ENCODE measurements at places on chromosomes 11 and 22.

- no peak for DNase-seq
Observed at GRCh38 chr11:113553235-113553634, 78.0 kb upstream of the DRD2 start.

DNA sequence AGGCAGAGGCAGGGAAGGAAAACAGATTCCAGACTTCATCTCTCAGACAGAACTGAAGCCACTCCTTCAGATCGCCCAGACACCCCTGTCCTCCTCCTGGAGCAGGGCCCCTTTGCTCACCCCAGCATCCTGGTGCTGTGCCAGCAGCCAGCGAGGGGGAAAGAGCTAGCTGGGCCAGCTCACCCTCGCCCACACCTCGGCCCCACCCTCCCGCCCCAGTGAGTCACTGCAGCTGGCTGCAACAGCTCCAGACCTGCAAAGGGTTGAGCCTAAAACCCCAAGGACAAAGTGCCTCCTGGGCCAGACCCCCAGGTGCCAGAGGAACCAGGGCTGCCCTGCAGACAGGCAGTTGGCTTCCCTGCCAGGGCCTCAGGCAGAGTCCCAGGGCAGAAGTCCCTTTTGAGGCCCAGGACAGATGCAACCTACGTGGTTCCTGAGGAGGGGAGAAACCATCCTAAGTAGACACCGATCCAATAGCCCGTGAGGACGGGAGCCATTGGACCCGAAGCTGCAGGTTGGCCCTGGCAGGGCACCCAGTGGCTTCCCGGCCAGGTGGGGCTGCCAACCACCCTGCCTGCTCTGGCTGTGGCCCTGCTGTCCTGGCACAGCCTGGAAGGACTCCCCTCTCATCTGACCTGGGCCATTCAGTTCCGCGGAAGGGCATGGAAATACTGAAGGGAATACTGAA lies 7.2 kb downstream of the AHNAK start:
- DNase-seq = no peak

DNA sequence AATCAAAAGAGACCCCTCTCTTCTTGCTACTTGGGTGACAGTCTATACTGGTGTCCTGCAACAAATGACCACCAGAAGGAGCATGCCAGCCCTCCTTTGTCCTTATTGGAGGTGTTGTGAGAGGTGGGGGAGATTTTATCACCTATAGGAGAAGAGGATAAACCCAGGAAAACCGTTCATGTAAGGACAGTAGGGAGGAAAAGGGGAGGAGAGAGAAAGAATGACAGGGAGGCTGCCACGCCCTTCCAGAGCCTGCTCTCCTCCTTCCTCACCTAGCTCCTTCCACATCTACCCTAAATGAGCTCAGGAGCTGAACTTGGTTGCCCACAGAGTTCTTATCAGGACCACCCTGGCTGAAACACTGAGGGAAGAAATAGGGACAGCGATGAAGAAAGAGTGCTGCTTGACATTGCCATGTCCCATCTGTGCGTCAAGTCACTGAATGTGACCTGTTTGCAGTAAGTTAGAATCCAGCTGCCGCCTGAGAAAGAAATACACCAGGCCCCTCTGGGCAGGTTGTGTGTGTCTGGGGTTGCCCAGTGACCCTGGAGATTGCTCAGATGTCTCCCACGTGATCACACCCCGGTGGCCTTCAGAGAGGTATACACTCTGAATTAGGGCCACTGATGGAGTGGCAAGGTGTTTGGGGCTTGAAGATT lies 40.4 kb upstream of the ETS1 start:
- no peak for DNase-seq

GRCh38 chr22:43923191-43923590 lies 414 bp upstream of the PNPLA3 start:
- no peak for DNase-seq

DNA sequence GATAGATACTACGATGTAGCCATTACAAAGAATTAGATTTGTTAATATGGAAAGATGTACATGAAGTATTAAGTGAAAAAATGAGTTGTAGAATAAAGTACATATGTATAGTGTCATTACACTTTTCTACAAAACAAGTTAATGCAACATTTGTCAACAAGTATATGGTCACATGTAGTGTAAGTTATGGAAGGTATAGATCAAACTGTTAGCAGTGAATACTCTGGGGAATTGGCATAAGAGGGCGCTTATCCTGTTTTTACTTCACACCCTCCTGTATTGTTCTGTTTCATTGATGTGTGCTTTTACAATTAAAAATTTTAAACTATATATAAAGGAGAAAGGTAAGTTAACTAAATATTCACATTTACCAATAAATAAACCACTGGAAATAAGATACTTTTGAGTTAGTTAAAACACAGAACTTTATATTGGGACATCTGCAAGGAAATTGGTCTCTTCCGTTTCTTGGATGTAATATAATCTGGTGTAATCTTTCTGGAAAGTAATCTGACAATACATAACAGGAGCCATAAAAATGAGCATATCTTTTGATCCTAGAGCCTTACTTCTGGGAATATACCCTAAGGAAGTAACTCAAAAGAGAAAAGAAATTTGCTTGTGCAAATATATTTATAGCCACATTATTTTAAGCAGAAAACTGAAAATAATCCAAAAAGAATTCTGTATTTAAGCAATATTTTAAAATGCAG lies 34.5 kb downstream of the CSTPP1 start:
- DNase-seq = no peak

DNA sequence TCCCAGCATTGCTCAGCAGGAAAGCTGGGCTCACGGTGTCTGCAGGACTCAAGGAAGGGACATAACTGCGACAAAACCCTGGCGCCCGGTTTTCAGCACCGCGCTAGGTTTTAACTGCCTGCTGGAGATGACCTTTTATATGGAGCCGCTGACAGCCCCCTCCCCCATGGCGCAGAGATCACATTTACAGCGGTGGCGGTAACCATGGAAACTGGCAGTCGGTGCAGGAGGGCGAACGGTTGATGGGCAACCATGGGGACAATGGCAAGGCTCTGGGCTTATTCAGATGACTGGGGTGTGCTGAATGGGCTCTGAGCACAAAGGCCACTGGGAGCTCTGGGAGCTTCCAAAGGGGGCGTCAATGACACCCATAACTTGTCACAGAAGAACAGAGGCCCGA lies 37.2 kb downstream of the CELSR1 start:
- no peak for DNase-seq

- DNase-seq = no peak
Observed at GRCh38 chr11:107679255-107680024, 32.4 kb downstream of the SLN start.
